Stimulated activated CD8-positive, alpha-beta memory T cell treated with anti-CD3 and anti-CD28 coated beads, Interleukin-15, amount 100 ng/mL, for 4 hours (primary cell): ENCODE measurements at places on chromosomes 3 and 15.

DNA sequence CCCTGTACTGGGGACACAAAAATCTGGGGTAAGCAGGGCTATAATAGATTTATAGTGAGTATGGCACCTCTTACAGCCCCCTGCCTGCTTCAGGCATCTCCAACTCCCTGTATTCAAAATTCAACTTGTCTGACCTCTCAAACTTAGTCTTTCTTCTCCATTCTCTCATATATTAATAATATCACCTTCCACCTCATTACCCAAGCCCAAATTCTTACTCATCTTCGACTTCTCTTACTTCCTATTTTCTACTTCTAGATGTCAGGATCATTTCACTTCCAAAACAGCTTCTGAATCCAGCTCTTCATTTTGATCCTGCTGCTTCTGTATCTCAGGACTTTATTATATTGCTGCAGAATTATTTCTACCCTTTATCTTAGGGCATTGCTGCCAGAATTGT, 290.7 kb downstream of the CHST2 start:
- DNase-seq = no peak

GRCh38 chr15:94547711-94548110, 316.4 kb downstream of the MCTP2 start:
- DNase-seq = no peak

- DNase-seq = no peak
These were observed 399.7 kb upstream of the ONECUT1 start for GRCh38 chr15:53189860-53190259.

GRCh38 chr3:129651435-129652202, 45.1 kb upstream of the PLXND1 start:
- DNase-seq = no peak

GRCh38 chr15:85710340-85710842, 84.3 kb downstream of the KLHL25 start:
- no peak for DNase-seq

DNA sequence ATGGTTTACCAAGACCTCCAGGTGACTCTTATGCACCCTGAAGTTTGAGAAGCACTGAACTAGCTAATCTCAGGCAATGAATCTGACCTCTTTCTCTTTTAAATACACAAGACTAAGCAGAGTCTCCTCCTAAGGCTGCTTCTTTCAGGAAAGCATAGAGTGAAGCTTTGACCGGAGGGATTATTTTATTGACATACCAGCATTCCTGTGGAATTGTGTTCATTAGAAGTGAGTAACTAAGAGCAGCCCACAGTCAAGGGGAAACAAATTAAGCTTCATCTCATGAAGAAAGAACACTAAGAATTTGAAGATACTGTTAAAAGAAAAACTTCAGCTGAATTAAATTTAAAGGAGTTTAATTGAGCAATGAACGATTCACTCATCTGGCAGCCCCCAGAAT, 963.5 kb downstream of the NTRK3 start:
- DNase-seq = no peak

GRCh38 chr15:70112074-70112395, 14.3 kb upstream of the TLE3 start:
- DNase-seq = no peak

- no peak for DNase-seq
These were observed 13.3 kb upstream of the KIF23 start for GRCh38 chr15:69400850-69401249.

DNA sequence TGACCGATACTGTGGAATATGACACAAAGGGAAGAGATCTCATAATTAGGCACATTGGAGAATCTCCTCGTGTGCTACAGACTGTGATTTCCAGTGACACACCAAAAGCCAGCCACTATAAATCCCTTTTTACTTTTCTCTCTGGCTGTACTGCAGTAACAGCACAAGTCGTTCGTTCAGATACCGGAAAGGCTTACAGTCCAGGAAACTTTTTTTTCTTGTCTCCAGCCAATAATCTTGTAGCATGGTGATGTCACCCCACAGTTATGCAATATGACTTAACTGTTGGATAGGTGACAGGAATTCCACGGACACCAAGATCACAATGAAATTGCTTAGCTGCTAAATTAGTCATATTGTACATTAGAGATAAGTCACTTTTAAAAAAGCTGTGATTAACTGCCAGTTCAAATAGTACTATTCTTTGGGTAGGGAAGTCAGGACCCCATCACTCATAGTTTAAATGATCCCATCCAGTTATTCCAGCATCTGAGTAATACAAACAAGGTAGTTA, 36.3 kb upstream of the TSC22D2 start:
- no peak for DNase-seq

DNA sequence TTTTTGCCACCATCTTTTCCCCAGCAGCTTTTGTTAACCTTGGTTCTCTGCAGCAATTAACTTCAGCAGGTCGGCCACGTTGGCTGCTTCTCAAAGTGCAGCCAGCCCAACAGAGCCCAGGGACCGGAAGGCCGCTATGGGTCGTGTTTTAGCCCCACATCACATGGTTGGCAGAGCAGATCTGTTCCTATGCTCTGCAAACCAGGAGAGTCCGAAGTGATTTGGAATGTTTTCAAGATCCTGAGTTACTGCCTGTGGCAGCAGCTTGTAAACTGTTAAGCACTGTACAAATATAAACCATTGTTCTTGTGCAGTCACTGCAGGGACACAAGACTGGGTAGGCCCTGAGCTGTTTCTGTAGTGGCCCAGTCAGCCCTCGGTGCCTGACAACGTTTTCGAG, 69.6 kb upstream of the MYZAP start:
- DNase-seq = no peak

GRCh38 chr15:63422891-63423590, 41.4 kb upstream of the CA12 start:
- no peak for DNase-seq

GRCh38 chr3:147945968-147946519, 536.9 kb downstream of the ZIC1 start:
- DNase-seq = no peak

- DNase-seq = no peak
These were observed 31.5 kb upstream of the FAM107A start for GRCh38 chr3:58608648-58609047.

DNA sequence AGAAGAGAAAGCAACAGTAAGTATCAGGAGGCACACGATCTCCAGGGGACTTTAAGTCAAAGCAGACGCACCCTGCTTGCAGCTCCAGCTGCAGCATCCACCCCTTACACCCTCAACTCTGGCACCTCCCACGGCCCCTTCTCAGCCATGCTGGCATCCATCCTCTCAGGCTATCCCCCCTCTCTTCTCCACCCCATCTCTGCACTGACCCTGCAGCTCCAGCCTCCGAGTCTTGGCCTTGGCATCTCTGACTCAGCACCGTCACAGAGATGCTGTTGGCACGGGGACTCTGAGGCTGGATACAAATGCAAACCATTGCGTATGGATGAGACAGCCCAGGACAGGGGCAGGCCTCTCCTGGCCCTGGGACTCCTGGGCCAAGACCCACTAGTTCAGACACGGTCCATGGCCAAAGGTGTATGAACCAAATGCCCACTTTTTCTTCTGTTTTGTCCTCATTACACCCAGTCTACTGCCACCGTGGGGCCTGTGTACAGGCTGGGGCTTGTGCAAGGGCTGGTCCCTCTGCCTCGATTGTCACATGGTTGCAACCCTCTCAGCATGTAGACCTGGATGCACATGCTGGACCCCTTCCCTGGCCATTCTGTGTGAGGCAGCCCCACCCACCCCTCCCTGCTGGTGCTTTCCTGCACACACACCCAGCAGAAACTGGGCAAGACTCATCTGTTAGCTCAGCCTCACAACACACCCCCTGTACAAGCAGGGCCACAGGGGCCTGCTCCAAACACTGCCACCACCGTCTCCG, 18.7 kb upstream of the ZXDC start:
- DNase-seq = no peak

- DNase-seq = no peak
These were observed 394 bp downstream of the OSBPL10 start for GRCh38 chr3:31980530-31981205.

- DNase-seq = no peak
These were observed 308.0 kb upstream of the THRB start for GRCh38 chr3:24802614-24803013.

- no peak for DNase-seq
These were observed 386.5 kb upstream of the PROK2 start for GRCh38 chr3:72171463-72171881.

- DNase-seq = no peak
These were observed 19.7 kb downstream of the DENND6A start for GRCh38 chr3:57673156-57673555.

- DNase-seq = no peak
These were observed 128.2 kb upstream of the HES1 start for GRCh38 chr3:194007592-194008337.

DNA sequence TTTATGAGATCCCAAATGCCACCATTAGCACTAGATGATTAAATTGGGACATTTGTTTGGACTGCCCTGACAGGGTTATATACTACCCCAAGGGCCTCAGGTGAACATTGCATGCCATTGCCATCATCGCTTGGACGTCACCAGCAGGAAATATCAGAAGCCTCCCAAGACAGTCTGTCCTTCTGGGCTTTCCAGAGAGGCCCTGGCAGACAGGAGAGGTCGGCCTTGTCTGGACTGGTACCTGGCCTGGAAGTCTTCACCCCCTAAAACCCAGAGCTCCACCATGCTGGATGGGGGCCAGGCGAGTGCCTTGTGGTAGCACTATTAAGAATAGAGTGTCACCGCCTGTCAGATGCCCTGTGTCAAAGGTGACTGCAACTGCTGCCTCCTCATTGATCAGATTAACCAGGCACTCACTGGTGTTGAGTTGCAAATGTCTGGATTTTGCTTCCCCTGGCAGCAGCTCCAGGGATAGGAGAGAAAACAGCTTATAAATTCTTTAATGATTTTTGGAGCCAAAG, 324.1 kb upstream of the RASGRP1 start:
- no peak for DNase-seq

GRCh38 chr15:38260077-38260476, 7.4 kb downstream of the SPRED1 start:
- no peak for DNase-seq

DNA sequence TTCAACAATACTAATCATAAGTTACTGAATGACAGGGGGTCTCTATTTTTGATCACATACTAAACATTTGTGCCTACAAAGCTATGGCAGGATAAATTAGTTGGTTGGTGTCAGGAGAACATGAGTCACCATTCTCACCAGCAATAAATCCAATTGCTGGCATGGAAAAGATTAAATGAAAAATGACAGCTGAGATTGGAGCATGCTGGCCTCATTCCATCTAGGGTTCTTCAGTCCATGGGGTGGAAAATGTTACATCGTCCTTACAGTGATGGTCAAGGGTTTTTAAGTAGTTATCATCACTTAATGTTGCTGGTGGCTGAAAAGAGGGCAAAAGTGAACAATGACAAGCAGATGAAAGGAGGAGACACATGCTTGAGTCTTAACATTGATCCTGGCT, 180.1 kb upstream of the BCL6 start:
- no peak for DNase-seq

- DNase-seq = no peak
These were observed 120.2 kb upstream of the LIPC start for GRCh38 chr15:58311556-58311955.

- no peak for DNase-seq
These were observed 5.7 kb upstream of the CSPG4 start for GRCh38 chr15:75718328-75718727.

DNA sequence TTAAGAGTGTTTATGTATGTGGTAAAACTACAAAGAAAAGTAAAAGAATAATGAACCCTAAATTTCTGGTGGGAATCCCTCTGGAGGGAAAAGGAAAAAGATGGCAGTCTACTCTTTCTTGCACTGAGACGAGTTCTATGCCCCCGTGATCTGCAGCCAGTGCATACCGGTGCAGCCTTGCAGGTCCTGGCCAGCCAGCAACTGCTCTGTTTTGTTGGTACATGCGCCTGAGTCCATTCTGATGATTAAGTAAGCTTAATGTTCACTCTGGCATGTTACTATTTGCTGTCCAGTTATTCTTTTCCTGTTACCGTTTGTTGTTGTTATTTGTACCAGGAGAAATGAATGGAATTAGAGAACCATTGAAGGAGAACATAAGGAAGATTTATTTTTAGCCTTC, 95.1 kb upstream of the TMC3 start:
- DNase-seq = no peak

GRCh38 chr3:101414121-101414520, 93.7 kb upstream of the IMPG2 start:
- DNase-seq = no peak

GRCh38 chr3:165748094-165748493, 89.1 kb downstream of the BCHE start:
- DNase-seq = no peak

DNA sequence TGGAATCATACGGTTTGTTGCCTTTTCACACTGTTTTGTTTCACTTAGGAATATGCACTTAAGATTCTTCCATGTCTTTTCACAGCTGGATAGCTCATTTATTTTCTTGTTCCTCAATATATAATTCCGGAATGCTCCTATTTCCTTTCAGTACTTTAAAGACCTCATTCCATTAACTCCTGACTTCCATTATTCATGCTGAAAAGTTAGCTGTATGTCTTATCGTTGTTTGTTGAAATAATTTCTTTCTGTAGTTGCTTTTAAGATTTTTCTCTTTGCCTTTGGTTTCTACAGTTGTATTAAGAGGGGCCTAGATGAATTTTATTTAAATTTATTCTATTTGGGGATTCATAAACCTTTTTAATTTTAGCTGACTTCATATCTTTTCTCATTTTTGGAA, 122.2 kb downstream of the ANXA2 start:
- DNase-seq = no peak

GRCh38 chr15:42036112-42036905, 15.5 kb upstream of the PLA2G4E start:
- no peak for DNase-seq

- DNase-seq = no peak
These were observed 79.4 kb downstream of the AAGAB start for GRCh38 chr15:67174864-67175573.

DNA sequence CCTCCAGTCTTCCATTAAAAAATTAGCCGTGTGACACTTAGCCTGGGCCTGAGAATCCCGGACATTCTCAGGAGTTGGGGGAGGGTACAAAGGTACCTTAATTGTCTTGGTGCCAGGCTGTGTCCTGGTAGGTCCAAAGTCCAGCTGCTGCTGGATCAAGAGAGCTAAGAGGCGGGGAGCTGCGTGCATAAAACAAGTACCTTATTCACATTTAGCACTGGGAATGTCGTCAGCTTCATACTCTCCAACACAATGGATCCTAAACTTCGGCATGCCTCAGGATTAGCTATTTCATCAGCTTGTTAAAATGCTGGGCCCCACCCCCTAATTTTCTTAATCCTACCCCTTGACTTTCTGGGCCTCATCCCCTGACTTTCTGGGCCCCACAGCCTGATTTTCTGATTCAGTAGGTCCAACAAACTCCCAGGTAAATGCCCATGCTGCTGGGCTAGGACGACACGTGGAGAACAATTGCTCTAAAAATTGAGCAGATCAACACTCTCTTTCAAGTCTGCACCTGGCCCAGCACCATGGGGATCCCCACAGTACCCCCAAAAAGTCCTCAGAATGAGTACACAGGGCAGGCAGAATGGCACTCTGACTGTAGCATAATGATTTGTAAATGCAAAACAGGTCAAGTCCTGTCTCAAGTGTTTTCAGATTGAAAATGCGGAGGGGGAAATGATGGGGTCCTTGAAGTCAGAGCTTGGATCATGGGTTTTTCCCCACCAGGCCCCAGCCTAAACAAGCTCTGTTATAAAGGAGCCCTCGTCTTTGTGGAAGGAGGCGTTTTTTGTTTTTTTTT, 5.6 kb upstream of the AEN start:
- no peak for DNase-seq
